ENCODE measurements at places on chromosomes 7 and 10.

GRCh38 chr7:120344276-120344675, 71.3 kb downstream of the KCND2 start:
- no peak for DNase-seq

DNA sequence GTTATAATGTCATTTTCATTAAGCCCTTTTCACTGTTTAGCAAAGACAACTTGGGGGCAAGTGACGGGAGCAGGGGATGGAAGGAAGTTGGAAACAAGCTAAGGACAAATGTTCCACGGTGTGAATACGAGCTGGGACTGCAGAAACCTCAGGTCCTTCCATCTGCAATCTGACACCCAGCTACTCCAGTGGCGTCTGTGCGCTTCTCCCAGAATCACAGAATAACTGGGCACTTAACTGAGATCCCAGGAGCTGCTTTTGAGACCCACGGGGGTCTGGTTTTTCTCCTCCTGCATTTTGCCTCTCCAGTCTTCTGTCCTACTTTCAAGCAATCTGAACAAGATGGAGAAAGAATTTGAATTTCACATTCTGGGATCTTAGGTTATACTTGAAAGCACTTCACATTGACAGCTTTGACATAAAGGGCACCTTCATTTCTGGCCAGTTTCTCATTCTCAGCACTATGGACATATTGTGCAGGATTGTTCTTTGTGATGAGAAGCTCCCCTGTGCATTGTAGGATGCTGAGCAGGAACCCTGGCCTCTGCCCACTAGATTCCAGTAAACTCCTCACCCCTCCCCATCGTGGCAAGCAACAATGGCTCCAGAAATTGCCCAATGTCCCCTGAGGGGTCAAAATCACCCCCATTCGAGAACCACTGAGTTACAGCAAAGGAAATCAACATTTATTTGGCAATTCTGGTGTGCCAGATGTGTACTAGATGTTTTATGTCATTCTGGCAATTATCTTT, 194.1 kb downstream of the CACNB2 start:
- DNase-seq = no peak

DNA sequence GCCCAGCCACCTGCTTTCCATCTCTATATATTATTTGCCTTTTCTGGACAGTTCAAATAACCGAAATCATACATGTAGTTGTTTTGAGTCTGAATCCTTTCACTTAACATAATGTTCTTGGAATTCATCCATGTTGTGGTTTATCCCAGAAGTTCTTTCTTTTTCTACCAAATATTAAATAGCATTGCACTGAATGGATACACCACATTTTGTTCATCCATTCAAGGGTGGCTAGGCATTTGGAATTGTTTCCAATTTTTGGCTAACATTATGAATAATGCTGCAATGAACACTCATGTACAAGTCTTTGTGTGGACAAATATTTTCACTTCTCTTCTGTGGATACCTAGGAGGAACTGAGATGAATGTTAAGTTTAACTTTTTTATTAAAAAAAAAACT, 18.0 kb downstream of the DNAJC1 start:
- DNase-seq = no peak

GRCh38 chr7:136657482-136657921, 210.9 kb upstream of the CHRM2 start:
- no peak for DNase-seq

DNA sequence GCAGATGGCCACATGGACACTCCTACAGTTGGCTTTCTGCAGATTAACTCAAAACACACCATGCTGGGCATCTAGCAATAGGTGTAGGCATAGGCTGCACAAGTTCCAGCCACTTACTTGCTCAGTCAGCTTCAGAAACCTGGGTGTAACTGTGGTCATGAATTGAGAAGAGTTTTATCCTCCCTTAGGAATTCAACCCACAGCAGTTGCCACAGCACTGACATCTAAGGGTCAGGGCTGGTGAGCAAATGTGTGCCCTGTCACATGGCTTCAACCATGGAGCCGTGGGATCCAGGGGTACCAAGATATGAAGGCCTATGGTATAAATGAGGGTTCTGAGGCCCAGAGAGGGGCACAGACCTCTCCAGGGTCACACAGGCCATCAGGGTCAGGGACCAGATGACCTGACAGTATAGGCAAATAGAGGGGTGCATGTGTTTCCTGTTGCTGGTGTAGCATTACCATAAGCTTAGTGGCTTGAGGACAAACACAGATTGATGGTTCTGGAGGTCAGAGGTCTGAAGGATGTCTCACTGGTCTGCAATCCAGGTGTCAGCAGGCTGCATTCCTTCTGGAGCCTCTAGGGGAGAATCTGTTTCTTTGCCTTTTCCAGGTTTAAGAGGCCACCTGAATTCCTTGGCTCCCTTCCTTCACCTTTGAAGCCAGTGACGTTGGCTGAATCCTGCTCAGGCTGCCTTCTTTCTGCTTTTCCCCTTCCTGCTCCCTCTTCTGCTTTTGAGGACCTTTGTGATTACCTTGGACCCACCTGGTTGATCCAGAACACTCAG, 24.1 kb downstream of the MINDY4 start:
- no peak for DNase-seq

GRCh38 chr7:27316311-27316710, 73.7 kb downstream of the EVX1 start:
- DNase-seq = no peak
